ENCODE measurements at places on chromosomes 13 and 19.

- peak; percentile 39 for DNase-seq
Observed at GRCh38 chr19:9936326-9937000, at the start of gene OLFM2. OLFM2 (minus strand) TSS chr19:9936515; CDS start chr19:9936366, 149 bp downstream.

GRCh38 chr19:10687518-10688288, 13.5 kb upstream of the QTRT1 start:
- no peak for DNase-seq

DNA sequence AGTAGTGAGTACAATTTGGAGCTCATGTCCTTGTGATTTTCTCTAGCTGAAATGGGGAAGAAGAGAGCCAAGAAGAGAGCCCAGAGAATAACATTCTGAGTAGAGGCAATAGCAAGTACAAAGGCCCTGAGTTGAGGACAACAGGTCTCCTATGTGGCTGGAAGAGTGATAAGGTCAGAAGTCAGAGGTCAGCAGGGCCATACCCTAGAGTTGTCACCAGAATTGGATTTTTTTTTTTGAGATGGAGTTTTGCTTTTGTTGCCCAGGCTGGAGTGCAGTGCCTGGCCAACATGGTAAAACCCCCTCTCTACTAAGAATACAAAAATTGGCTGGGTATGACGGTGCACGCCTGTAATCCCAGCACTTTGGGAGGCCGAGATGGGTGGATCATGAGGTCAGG, 8.0 kb upstream of the TRIM28 start:
- DNase-seq = no peak

DNA sequence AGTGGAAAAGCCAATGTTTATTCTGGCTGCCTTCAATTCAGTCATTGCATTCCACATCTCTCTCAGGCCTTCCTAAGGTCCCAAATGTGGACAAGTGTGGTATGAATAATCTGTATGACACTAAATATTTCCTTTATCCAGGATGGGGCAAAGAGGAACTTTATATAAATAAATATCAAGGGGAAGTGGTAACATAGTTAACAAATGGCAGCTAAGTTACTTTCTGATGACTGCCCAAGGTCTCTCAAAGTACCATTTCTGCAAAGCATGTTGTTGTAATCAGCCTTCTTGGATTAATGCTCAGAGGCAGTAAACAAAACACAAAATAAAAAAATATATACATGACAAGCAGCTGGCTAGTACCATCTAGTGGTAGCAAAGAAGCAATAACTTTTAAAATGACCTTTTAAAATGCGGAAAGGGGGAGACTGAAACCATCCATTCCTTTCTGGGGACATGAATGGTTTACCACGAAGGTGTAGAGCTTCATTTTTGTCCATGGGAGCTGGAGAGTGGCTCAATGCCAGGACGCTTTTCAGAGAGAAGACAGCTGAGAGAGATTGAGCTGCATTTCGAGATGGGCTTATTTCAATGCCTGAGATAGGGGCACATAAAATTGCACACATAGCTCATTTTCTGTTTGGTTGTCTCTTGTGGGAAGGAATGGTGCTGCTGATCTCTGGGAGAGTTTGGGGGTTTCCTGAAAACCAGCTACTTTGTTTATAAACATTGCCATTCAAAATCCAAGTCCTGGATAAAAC, 259.2 kb downstream of the RFC3 start:
- no peak for DNase-seq

GRCh38 chr13:102484329-102484728, 82.5 kb upstream of the FGF14 start:
- DNase-seq = no peak

GRCh38 chr13:114107686-114108081, 24.7 kb downstream of the RASA3 start:
- DNase-seq = no peak

DNA sequence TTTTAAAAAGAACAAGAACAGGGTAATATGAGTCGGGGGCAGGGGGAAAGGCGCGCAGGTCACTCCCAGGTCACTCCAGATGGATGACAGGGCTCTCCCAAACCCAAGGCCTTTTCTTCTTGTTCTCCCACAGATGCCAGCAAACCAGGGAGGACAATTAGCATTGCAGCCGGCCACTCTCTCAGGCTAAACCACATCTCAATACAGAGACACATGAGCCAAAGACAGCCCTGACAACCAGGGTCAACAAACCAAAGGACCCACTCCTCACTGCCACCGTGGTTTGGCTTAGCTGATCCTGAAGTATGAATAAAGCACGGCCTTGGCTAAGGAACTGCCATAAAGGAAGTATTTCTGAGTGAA, 47.3 kb downstream of the LATS2 start:
- no peak for DNase-seq

- no peak for DNase-seq
Observed at GRCh38 chr13:68696907-68697306, 1410.7 kb upstream of the ATXN8OS start.

DNA sequence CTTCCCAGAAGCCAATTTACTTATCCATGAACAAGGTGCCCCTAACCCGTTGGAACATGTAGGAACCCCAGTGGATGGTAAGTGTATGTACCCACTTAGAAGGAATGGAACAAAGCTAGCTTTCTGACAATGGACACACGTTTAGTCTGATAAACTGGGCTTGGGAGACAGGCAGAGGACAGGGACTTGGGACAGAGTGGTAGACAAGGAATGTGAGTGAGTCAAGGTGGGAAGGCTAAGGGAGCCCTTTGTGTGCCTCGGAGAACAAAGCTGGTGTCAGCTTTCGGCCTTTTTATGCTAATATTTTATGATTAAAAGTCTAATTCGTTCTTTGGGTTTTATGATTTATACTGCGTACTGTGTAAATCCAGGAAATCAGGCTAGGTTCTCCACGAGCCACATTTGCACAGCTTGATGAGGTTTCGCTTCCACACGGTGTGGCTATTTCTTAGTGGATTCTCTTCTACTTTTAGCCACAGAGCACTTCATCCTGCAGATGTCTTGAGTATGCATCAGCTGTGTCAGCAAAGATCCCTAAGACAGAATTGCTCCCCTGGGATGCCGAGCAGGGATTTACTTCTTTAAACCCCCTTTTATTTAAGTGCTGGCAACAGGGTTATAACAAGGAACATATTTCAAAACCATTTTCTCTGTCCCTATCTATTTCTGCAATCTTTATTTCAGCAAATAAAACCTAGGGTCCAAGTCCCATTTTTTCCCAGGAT, 258.5 kb downstream of the DLEU7 start:
- no peak for DNase-seq

DNA sequence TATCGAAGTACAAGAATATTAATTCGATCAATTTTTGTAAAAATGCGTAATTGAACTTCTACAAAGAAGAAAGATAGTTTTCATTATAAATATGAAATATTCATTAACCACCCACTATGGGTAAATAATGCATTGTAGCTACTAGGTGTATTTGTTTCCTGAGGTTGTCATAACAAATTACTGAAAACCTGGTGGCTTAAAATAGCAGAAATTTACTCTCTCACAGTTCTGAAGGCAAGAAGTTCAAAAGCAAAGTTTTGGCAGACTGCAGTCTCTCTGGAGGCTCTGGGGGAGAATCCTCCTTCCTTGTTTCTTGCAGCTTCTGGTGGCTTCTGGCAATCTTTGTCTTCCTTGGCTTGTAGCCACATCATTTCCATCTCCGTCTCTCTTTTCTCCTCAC, 99.2 kb upstream of the MIR17HG start:
- no peak for DNase-seq

GRCh38 chr19:23917856-23918255, 3.2 kb downstream of the ZNF726 start:
- DNase-seq = no peak

DNA sequence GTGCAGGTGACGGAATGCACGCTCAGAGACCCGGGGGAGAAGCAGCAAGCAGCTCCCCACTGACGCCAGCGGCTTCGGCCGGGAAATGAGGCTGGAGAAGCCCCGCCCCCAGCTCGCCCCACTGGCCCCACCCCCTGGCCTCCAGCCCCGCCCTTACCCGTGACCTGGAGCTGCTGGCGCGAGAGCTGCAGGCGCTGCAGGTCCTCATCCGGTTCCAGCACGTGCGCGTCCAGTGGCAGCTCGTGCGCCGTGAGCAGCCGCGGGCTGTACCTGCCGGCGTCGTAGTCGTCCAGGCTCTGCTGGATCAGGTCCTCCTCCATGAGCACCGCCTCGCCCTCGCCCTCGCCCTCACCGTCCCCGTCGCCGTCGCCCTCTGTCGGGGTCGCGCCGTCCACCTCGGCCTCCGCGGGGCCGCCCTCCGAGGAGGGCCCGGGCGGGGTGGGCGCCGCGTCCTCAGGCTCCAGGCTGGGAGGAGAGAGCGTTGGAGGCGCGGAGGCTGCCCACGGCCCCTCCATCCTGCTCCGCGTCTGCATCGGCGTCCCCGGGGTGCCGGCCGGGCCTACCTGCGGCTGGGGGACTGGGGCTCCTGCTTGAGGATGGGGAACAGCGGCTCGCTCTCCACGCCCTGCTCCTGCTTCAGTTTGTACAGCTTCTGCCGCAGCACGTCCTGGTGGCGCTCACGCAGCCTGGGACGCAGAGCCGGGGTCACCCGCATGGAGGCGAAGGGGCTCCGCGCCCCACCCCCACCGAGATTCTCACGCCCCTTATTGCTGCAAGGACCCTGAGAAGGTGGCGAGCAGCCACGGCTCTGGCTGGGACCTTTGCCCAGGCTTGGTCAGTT, 6.4 kb upstream of the TBXA2R start:
- DNase-seq = no peak

DNA sequence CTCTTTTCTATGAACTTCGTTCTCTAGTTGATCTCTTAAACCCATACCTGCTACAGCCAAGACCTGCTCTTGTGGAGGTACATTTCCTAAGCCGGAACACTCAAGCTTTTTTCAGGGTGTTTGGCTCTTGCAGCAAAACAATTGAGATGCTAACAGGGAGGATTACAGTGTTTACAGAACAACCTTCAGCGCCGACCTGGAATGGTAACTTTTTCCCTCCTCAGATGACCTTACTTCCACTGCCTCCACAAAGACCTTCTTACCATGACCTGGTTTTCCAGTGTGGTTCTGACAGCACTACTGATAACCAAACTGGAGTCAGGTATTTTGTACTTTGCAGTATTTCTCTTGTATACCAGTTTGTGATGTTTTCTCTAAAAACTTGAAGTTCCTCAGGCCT, 506 bp downstream of the KCNRG start:
- DNase-seq = no peak

GRCh38 chr13:111630406-111630805, 310.0 kb downstream of the TEX29 start:
- DNase-seq = no peak

- no peak for DNase-seq
Observed at GRCh38 chr13:34039678-34040077, 221.7 kb downstream of the RFC3 start.

GRCh38 chr19:18660051-18660910, 23.2 kb upstream of the CRTC1 start:
- no peak for DNase-seq

DNA sequence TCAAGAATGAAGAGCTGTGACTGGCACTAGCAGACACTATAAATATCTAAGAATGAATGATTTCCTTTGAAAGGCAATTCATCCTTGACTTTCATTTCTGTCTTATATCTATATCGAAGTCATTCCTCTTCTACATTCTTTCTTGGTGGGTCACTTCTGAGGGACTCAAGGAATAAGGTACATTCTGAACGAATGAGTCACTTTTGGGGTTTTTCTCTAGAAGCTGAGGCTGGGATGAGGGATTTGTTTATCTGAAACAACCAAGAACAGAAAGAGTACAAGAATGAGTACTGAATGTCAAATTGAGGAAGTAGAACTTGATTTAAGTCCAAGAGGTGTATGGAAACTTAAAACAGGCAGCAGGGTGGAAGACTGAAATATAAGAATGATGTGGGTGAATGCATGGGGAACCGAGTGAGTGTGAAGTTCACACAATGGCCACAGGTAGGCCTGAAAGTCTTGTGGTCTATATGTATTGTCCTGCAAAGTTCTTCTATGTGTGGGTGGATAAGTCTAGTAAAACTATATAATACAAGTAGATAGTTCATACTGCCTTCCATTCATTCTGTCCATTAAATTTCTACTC, 343.9 kb downstream of the OXGR1 start:
- no peak for DNase-seq

DNA sequence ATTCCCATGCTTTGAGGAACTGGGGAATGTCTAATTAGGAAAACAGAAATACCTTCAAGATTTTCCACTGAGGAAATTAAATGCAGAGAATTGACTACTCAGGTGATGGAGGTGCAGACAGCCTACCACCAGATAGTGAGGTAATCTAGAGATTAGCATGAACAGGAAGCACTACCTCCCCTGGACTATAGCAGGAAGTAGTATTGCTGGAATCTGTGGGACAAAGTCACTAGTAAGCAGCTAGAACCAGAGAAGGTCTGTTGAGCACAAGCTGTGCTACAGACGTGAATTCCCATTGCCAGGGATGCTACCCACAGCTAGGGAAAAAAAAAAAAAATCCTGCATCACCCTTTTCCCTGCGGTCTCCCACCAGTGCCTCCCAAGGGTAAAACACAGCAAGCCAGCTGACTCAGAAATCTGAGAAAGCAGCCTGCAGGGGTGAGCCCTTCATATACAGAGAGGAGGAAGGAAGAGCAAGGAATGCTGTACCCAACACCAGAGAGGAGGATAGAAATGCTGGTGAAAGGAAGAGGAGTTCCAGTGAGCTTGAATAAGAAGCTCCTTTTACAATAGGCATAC, 10.2 kb downstream of the ENOX1 start:
- no peak for DNase-seq

DNA sequence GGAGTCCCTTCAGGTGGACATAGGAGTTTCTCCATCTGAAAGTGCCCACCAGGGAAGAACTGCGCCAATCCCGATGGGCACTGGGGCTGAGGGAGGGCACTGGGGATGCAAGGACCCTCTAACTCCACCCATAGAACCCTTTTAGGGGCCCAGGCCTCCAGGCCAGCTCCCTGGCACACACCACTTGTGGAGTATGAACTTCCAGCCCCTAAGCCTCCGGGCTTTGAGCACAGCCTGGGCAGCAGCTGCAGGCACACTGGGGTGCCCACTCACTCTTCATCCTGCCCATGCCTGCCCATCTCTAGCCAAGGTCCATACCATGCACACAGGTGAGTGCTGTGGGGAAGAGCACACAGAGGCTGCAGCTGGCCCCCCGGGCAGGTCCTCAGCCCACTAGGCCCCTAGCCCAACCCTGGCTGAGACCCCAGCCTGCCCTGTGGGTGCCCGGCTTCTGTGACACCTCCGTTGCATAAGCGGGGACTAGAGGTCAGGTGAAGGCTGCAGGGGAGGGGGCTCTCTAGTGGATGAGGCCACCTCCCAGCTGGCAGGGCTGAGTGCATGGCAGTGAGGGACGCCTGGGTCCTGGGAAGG, 14.6 kb upstream of the SLC7A10 start:
- DNase-seq = no peak

DNA sequence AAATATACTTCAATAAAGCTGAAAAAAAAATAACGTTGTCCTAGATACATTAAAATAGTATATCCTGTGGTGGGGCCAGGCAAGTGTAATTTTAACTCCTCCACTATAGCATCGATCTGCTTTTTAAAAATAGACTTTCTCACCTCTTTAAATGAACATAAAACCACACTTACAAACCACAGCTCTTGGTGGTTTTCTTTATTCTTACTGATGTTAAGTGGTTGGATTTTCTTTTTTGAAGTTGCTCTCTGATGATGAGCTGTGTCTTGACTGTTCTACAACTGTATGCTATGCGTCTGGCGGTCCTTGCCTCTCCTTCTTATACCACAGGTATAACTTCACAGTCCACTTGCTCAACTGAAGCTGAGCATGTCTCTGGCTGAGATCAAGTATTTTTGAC, 721.5 kb upstream of the KLHL1 start:
- DNase-seq = no peak

All from activated CD4-positive, alpha-beta T cell treated with anti-CD3 and anti-CD28 coated beads for 48 hours (primary cell).